CD4-positive, alpha-beta T cell treated with Interleukin-10 for 1 hour (primary cell): ENCODE measurements at places on chromosomes 11 and 22.

DNA sequence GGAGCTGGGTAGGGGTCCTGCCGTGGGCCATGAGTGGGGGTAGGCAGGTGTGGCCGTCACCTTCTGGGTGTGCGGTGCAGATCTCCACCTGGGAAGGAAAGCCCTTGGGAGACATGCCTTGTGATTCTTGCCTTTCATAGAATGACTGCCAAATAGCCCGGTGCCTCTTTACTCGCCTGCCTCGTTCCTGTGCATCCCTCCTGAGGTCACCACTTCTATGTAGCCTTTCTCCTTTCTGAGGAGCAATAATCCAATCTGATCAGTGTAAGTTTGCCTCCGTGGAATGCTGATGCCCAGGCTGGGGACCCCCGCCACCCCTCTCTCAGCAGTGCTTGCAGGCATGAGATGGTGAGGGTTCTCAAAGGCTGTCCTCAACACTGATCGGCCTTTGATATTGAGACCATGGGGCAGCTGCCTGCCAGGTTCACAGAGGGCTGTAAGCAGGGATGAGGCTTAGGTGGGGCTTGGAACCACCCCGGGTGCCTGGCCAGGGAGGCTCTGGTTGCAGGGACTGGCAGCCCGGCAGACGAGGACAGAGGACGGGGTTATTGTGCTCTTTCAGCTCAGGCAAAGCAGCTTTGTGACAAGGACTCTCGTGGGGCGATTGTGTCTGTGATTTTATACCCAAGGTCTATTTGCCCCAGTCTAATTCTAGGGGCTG, 86.1 kb upstream of the WNT7B start:
- no peak for DNase-seq

DNA sequence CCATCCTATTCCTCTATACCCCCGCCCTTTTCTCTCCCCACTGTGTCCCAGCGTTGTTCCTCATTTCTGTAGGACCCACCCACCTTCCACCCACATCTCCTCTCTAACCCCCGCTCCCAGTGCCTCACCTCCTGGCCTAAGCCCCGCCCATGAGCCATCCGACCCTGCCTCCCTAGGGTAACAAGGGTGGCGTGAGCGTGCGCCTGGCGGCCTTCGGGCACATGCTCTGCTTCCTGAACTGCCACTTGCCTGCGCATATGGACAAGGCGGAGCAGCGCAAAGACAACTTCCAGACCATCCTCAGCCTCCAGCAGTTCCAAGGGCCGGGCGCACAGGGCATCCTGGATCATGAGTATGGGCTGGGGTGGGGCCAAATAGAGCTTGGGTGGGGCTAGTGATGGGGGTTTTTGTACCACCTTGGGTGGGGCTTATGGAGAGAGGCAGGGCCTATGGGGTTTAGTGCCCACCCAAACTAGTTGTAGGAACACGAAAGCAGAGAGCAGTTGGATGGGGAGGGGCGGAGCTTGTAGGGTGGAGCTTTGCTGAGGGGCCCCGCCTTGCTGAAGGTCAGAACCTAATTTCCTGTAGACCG, 4.5 kb downstream of the INPP5J start:
- no peak for DNase-seq

DNA sequence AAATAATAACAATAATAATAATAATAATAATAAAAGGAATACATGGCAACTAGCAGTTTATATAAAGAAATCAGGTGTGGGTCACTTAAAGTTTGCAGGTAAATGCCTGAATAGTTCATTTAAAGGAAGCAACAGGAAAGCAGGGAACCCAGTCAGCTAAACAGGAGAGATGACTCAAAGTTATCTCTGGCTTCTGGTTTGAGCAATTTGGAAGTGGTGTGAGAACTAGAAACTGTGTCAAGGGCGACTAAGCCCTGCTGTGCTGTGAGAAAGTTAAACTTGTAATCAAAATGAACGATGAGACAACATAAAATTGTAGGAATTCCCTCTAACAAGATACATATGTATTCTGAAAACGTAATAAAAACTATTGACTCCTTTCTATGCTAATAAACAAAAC, 35.5 kb downstream of the SLC22A9 start:
- no peak for DNase-seq

GRCh38 chr11:126007238-126007637, 55.4 kb downstream of the CDON start:
- no peak for DNase-seq

DNA sequence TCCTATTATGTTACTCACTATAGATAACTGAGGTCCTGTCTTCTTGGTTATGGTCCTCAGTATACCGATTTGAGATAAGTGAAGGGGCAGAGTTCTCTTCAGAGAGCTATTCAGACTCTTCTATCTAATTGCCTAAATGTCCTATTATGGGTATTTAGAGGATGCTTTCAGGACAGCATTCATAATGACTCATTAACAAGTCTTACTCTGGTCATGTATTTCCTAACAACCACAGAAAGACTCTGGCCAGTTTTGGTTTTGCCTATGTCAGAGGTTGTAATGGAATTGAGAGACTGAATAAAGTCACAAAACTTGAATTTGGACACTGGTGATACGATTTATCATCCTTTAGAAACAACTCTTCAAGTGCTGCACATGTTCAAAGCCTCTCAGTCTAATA, 1233.0 kb downstream of the JRKL start:
- DNase-seq = no peak

DNA sequence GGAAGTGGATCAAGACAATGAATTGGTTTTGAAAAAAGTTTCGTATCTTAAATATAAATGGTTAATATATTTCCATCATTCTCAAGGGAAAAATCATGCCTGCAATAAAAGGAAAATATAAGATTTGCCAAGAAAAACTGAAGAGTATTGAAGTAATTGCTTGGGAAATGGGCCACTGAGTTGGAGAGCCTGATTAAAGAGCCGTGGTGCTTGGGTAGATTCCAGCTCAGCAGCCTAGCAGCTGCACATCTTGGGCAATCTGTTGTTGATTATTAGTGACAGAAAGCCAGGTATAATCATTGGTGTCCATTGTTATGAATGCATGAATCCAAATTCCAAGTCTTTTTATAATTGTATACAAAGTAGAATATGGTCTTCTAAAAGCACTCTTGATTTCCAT, 800.9 kb upstream of the CHORDC1 start:
- no peak for DNase-seq

- no peak for DNase-seq
Measured at GRCh38 chr11:38182126-38182866, 1584.3 kb upstream of the RAG2 start.
